Activated T-helper 1 cell treated with Interleukin-2 at 50 U/mL for 16 hours (primary cell): ENCODE measurements at places on chromosomes 16 and 17.

GRCh38 chr16:4618645-4619418, 4.1 kb upstream of the UBALD1 start:
- no peak for DNase-seq

GRCh38 chr16:1708083-1708767, 2.2 kb downstream of the MAPK8IP3 start:
- DNase-seq = no peak

GRCh38 chr17:18184143-18185031, 759 bp downstream of the ALKBH5 start:
- DNase-seq = peak; percentile 53

DNA sequence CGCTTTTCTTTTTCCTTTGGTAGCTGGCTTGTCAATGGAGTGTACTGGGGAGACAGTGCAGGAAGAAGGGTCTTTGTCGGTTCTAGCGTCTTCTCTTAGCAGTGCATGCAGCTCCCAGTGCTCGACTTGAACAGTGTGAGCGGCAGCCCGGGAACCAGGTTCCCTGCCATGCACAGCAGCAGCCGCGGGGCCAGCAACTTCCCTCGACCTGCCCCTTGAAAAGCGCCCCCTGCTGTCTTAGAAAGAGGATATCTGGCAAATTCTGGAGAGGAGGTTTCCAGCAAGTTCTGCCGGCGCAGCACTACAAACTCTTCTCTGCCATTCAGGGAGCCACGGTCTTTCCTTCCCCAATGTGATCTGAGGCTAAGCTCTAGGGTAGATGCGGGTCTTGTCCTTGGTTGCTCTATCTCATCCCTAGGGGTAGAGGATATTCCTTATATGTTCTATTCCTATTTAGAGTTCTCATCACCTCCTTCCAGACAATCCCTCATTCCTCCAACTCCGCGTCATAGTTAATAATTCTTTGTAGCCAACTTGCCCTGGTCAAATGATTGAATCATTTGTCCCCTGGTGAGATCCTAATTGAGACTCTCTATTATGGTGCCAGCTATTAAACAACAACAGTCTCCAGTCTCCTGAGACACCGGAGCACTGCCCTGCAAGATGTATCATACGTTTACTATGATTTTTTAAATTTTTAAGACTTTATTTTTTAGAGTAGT, 451.3 kb downstream of the PMP22 start:
- no peak for DNase-seq

DNA sequence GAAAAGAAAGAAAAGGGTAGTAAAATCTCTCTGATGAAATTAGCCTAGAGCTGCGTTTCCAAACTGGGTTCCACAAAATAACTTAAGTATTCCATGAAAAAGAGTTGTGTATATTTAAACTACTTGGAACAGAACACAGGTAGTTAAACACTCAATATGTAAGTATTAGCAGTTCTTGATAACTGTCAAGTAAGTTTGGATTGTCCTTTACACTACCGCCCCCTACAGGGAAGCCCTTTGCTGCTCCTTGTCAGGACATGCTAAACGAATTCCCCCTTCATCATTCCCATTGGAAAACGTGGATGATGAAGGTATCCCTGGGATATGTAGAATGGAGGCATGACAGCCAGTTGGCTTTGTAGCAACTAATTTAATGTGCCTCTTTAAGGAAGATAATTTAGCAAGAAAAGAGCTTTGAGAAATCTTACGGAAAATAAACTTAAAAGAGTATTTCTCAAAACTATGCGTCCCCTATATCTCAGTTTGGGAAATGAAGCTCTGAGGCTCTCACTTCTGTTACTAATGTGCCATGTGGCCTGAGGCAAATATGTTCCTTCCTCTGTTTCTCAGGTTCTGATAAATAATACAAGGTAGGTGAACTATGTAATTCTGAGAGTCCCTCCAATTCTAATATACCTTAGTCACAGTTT, 18.8 kb downstream of the NCBP3 start:
- DNase-seq = no peak

DNA sequence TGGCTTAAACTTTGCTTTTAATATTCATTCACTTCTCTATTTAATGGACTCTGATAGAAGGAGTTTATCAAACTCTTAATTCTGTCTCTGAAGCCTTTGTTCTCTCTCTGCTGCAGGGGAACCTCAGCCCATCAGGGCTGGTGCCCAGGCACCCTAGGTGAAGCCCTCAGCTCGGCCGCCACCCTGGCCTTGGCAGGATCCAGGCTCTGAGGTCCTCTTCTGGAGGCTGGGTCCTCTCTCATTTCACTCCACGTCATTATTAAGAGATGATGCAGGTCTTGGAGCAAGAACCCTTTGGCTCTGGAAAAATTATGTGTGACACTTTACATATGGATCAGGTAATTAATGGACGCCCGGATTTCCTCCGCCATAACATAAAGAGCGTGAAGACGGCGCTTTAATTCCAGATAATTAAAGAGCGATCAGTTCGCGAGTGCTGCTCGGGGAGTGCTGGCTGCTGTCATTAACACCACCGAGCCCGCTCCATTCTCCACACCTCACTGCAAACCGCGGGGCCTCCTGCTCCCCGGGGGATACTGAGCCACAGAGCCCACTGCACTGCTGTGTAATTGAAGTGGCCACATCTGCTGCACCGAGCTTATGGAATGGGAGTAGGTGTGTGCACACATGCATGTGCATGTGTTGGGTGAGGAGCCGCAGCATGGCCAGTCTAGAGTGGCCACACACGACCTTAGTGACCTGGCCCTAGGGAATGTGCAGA, 259.4 kb upstream of the TNRC6C start:
- no peak for DNase-seq

GRCh38 chr16:24986512-24987303, 28.5 kb downstream of the ARHGAP17 start:
- DNase-seq = no peak

GRCh38 chr17:58517378-58517927, 3.0 kb upstream of the MTMR4 start:
- no peak for DNase-seq

DNA sequence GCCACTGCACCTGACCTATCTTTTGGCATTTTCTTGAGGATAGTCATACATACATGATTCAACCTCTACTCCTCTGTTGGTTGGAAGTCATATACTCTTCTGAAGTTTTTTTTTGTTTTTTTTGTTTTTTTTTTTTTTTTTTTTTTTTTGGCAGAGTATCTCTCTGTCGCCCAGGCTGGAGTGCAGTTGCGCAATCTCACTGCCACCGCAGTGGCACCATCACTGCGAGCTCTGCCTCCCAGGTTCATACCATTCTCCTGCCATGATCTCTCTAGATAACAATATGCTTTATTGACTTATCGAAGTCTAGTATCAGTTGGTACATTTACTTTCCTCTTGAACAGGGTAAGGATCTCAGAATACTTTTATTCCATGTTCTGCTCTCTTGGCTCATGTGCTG, 224.2 kb upstream of the WSCD1 start:
- DNase-seq = no peak

DNA sequence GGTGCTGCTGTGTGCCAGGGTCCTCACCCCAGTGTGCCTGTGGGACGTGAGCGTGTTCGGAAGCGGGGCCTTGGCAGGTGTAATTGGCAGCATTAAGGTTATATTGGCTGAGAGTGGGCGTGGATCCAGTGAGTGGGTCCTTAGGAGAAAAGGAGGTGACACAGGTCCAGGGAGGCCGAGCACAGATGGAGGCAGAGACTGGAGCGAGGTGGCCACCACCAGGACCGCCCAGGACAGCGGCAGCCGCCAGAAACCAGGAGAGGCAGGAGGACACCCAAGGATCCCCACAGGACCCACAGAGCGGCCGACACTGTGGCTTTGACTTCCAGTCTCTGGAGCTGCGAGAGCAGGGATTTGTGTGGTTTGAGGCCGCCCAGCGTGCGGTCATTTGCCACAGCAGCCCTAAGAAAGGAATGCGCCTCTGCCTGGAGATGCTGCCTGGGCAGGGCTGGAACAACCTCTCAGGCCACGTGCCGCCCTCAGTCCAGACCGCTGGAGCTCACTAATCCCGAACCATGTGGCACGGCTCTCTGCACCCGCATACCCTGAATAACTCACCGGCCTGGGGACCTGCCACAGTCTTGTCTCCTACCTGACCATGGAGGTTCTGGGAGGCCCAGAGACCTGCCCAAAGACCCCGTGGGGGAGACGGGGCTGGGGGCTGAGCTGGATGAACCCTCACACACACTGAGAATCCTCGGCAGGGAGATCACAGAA, 45.4 kb downstream of the SOX8 start:
- DNase-seq = no peak

- no peak for DNase-seq
Observed at GRCh38 chr17:6638046-6638908, 2.2 kb downstream of the KIAA0753 start.

GRCh38 chr17:7440113-7440833, 961 bp downstream of the FGF11 start:
- DNase-seq = no peak

- DNase-seq = no peak
Observed at GRCh38 chr17:32569171-32570080, 82.6 kb downstream of the CDK5R1 start.

- no peak for DNase-seq
Observed at GRCh38 chr16:86060381-86061317, 161.7 kb downstream of the IRF8 start.

- DNase-seq = no peak
Observed at GRCh38 chr16:890716-891352, 80.0 kb downstream of the LMF1 start.

GRCh38 chr17:62705778-62706597, 78.5 kb downstream of the MRC2 start:
- no peak for DNase-seq

DNA sequence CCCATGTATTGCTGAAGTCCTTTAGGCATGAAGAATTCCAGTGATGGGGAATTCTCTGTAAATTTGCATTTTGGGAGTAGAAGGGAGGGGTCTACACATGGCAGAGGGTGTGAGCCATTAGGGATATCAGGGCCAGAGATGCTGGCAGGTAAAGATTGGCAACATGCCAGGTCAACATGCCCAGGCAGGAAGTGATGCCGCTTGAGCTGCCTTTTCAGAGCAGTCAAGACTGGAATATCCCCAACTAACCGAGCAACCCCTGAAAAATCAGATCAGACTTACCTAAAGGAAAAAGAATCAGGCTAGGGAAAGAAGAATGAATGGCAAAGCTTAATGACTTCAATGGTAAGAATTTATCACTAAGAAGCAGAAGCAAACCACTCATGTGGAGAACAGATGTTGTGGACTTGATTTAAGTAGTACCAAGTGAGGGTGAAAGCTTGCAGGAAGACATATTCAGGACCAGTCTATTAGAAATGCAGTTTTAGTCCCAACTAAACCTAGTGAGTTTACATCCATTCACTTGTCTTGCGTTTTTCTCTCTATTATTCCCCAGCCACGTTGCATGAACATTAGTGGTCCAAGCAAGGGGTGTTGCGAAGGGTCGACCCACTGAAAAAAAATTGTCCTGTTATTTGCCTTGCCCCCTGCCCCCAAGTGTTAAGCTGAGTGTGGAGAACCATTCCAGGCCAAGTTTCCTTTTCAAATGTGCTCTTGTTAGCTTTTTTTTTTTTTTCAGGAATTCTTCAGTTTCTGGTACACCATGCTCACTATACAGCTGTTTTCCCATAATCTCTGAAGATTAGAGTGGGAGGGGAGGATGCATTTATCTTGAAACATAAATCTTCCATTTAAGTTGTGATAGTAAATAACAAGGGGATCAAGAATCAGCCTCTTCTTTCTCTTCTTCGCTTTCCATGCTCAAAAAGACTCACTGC, 105.2 kb downstream of the ABCA8 start:
- DNase-seq = no peak

DNA sequence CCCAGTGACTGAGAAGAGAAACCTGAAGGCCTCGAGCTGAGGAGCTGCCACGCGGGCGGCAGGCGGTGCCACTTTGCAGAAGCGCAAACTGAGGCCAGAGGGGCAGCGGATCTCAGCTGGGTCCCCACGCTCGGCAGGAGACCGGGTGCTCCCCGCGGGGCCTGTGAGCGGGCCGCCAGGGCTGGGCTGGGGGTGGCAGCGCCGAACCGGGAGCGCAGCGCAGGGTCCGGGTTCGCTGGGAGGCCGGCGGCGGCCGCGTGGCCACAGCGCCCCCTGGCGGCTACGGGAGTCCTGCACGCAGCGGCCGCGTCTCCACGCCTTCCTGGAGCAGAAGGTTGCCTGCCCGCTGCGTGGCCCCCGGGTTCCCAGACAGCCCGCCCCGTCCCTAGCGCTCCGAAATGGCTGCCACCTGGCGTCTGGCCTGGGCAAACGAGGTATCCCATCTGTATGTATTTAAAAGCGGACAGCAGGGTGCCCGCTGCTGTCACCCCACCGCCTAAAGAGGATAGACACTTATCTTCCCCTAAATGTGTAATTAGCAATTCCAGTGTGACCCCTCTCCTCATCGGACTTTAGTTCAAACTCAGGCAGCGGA, 96.1 kb upstream of the CDH5 start:
- DNase-seq = peak; percentile 34

DNA sequence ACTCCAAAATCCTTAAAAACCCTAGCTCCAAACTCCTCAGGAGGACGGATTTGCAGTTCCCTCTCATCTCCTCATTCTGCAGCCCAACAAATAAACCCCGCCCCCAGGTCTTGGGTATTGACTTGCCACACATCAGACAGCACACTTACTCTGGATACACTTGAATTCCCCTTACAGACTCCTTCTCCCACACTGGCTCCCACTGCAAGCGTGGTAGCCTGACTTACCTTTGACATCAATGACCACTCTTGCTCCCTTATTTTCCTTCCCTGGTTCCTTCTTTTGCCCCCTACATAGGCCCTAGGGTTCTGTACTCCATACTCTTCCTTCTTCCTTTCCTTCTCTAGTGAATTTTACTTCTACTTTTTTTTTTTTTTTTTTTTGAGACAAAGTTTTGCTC, 7.5 kb downstream of the RFFL start:
- DNase-seq = no peak

DNA sequence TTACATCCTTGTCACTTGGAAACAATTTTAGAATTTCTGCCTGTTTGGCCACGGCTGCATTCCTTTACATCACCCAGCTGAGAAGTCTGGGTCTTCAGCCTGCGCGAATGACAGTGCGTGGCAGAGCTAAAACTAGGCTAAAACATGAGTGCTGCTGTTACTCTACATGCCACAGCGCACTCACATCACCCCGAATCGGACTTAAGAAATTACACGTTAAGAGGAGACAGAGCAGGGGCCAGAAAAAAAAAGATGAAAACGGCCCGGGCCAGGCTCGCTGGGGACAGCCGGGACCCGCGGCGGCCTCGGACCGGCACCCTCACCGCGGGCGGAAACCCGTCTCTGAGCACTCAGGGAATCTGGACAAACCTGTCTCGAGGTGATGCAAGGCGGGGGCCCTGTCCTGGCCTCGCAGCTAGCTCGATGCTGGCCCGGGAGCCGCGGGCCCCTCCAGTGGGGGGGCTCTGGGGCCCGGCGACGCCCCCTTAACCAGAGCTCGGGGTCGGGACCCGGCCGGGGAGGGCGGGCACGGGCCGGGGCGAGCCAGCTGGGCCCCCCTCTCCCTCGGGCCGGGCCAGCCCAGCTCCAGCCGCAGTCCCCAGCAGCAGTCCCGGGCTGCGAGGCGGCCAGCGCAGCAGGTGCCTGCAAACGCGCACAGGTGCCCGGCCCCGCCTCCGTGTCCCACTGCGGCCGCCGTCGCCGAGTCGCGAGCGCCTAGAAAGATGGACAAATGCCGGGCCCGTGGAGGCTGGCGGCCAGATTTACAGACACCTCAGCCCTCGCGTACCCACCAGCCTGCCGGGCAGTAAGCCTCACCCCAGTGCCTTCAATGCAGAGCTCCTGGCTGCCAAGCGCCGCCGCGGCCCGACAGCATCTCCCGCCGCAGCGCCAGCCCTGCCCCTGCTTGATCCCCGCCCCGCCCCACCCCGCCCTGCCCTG, at the start of gene AKTIP:
Gene AKTIP (minus strand): TSS at position 879 of the 939 bp plus-strand sequence. CDS start 2,950 bp downstream, outside the sequence.
- no peak for DNase-seq
